ENCODE measurements at places on chromosomes 7 and 10.

GRCh38 chr10:110868981-110869380 lies 2.7 kb upstream of the PDCD4 start:
- no peak for DNase-seq

GRCh38 chr10:75779276-75779675 lies 347.9 kb downstream of the LRMDA start:
- DNase-seq = no peak

DNA sequence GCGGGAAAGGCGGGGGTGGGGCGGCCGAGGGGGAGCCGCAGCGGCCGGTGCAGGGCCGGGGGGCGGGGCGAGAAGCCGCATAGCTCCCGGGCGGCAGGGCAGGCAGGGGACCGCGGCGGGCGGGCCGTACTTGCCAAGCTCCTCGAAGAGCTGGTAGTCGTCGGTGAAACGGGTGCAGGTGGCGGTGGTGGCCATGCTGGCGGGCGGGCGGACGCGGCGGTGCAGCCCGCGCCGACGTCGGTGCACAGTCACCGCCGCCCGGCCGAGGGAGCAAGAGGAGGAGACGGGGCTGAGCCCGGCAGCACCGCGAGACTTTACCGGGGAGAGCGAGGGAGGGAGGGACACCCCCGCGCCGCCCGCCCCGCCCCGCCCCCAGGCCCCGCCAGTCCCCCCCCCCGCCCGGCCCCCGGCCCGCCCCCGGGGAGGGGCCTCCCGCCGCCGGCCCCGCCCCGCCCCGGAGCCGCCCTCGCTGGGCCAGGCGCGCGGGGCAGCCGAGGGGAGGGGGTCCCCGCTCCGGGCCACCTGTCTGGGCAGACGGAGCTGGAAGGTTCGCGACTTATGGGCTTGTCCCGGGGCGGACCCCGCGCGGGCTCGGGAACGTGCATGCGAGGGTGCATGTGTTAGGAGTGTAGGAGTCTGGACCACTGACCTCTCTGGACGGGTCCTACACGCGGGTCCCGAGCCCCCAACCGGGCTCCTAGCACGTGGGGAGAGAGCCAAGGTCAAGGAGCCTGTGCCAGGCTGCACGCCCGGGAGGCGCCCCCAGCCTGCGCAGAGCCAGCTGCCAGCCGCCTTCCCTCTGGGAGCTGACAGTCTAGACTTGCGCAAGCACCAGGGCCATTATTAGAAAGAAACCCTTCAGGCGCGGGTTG lies at the start of gene CAMK2G:
Gene CAMK2G (minus strand): TSS at position 289 of the 872 bp plus-strand sequence. CDS start 94 bp downstream, at position 195.
- peak; percentile 79 for DNase-seq

DNA sequence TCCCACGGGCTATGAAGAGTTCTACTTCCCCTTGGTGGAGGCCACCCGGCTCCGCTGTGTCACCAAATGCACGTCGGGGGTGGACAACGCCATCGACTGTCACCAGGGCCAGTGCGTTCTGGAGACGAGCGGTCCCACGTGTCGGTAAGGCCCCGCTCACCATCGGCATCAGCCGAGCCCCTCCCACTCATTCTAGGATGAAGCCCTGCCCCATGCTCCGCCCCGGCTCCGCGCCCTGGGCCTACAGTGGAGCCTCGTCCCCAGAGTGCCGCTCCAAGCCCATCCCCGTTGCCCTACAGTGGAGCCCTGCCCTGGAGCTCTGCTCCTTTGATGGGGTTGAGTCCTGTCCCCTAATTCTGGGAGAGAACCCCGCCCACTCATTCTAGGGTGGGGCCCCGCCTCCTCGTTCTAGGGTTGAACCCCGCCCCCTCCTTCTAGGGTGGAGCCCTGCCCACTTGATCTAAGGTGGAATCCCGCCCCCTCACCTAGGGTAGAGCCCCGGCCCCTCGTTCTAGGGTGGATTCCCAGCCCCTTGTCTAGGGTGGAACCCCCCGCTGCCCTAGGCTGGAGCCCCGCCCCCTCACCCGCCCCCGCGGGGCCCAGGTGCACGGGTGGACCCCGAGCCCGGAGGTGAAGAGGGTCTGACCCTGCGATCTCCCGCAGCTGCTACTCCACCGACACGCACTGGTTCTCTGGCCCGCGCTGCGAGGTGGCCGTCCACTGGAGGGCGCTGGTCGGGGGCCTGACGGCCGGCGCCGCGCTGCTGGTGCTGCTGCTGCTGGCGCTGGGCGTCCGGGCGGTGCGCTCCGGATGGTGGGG lies 3.4 kb upstream of the MUC12 start:
- peak; percentile 45 for DNase-seq

- DNase-seq = no peak
Measured at GRCh38 chr7:131388126-131388525, 60.5 kb downstream of the MKLN1 start.

DNA sequence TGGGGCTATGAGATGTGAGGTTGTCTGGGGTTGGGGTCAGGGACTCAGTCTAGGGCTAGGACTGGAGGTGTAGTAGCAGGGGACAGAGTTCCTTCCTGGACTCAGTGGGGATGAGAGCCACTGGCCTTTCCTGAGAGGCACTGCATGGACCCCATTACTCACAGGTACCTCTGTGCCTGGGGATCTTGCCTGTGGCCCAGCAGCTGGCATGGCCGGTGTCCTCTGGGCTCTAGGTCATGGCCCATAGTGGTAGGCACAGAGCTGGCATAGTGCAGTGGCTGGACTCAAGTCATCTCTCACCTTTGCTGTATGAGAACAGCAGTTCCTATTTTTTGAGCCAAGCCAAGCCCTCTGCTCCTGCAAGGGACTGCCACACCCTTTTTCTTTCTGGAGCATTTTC lies 51.9 kb downstream of the NEURL1 start:
- no peak for DNase-seq

DNA sequence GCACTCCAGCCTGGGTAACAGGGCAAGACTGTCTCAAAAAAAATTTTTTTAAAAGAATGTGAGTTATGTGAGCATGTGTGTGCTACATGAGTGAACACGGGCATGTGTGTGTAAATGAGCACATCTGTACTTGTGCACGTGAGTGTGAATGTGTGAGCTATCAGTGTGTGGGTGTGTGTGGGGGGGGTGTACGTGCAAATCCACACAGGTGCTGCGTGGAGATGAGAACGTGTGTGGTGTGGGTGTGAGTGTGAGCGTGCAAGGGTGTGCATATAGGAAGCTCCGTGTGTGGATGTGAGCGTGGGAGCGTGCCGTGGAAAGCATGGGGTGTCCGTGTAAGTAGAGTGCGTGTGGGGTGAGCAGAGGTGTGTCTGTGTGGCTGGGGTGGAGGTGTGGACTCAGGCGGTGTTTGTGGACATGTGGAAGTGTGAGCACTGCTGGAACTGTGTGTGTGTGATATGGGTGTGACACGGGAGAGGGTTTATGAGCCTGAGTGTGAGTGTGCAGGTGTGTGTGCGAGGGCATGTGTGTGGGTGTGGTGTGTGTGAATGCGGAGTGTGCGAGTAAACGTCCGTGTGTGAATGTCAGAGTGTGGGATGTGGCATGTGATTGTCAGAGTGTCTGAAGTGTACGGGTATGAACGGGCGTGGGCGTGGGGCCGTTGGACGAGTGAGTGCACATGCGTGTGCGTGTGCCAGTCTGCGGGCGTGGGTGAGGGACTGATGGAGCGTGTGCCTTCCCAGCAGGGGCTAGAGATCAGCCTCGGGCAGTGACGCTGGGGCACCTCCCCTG lies 45.9 kb upstream of the TNRC18 start:
- DNase-seq = no peak

GRCh38 chr7:47066976-47067614 lies 514.8 kb downstream of the TNS3 start:
- no peak for DNase-seq

DNA sequence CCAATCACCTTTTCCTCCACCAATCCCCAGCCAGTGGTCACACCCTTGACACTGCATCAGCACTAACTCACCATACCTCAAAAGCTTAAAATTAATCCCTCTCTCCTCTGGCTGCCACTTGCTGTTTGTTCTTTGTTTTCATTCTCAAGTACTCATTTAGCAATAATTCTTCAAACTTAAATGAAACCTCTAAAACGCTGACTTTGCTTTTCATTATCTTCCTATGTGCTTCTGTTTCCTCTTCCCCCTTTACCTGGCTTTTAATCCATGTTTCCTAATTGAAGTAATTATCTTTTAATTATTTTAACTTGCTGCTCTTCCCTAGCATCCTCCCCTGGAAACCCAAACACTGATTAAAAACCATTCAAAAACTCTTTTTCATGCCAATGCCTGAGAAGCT lies 348.9 kb upstream of the MEOX2 start:
- no peak for DNase-seq

GRCh38 chr7:74627661-74628411 lies 29.7 kb upstream of the GTF2I start:
- DNase-seq = no peak

DNA sequence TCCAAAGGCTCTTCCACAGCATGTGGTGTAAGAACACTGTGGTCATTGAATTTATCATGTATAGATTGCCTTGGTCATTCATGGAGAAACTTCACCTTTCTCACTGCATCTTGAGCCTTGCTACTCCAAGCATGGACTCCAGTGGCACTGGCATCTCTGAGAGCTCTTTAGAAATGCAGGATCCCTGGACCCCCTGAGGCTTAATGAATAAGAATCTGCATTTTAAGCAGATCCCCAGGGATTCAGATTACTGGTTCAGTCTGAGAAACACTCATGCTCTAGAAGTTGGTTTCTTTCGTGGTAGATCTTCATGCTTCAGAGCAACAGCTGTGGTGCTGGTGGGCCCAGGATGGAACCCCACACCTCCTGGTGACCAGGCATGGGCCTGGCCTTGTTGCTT lies 63.2 kb downstream of the CFAP58 start:
- DNase-seq = no peak

DNA sequence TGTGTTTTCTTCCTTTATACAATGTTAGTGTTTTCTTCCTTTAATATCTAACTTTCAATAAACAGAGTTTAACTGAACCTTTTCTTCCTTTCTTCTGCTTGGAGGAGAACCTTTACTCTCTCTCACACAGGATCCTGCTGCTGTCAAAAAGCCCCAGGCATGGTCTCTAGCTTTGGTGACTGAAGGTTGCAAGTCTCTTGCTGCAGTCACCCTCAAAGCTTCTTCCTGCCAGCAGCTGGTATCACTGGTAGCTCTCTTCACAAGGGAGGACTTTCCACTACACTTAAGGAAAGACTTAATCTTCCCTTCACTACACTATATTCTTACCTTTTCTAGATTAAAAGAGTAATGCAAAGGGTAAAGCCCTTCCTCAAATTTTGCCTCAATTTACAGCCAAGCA lies 153.4 kb downstream of the SGMS1 start:
- DNase-seq = no peak

GRCh38 chr10:16822726-16823360 lies 5.6 kb upstream of the RSU1 start:
- no peak for DNase-seq

DNA sequence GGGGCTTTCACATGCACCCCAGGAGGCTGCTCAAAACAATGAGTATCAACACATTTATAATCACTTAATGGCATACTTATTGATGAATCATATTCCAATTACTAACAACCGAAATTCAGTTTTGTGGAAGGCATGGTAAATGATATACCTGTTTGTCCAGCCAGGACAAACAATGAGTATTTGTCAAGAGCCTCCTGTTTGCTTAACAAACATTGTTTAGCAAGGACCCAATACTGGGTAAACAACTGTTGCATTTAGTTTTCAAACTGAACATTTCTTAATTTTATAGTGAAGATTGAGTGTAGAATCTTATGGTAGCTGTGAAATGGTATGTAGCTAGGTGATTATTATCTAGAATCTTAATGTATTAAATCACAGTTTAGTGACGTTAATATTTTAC lies 473.7 kb downstream of the ATRNL1 start:
- DNase-seq = no peak

GRCh38 chr7:8068892-8069686 lies 100.5 kb downstream of the GLCCI1 start:
- DNase-seq = no peak

DNA sequence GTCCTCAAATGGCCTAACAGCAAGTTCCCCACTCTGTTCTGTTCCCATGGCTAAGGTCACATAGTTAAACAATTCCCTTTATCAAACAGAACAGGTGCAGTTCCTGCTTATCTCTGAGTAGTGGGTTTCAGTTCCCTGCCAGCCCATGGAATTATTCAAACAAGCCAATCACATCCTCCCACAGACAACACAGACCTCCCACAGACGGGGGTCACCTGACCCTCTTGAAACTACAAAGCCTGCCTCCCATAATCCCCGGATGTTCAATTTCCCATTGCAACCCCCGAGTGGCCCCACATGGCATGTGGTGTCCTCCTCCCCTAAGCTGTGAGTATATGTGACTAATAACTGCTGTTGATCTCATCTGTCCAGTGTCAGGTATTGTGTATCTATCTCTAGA lies 64.1 kb downstream of the TMEM168 start:
- DNase-seq = no peak

GRCh38 chr7:48088559-48089045 lies 463 bp upstream of the UPP1 start:
- no peak for DNase-seq

GRCh38 chr10:70500368-70500767 lies 21.8 kb downstream of the PALD1 start:
- DNase-seq = no peak

GRCh38 chr10:124709861-124710260 lies 34.3 kb downstream of the FAM53B start:
- peak; percentile 69 for DNase-seq

- no peak for DNase-seq
Measured at GRCh38 chr7:95881597-95881996, 109.2 kb downstream of the DYNC1I1 start.

DNA sequence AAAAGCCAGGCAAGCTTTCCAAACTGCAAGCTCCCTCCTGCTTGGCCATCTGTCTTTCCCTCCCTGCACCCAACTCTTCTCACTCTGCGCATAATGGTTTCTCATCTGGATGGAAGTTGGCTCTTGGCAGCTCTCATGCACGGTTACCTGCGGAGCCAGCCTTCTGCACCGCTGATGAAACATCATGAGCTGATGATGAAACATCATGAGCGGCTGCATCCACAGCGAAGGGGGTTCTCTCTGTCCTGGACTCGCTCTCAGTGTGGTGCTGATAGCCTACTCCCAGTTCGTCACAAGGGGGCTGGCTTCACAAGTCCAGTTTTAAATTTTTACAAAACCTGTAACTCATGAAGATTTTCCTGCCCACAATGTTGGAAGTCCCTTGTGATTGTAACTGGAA lies 457.5 kb downstream of the ACTR3B start:
- no peak for DNase-seq

- peak; percentile 80 for DNase-seq
Measured at GRCh38 chr7:151008511-151009323, 15.6 kb downstream of the ATG9B start.

- DNase-seq = no peak
Measured at GRCh38 chr7:108603656-108604306, 34.1 kb downstream of the DNAJB9 start.

GRCh38 chr7:27162561-27163287 lies 2.6 kb downstream of the HOXA9 start:
- no peak for DNase-seq

DNA sequence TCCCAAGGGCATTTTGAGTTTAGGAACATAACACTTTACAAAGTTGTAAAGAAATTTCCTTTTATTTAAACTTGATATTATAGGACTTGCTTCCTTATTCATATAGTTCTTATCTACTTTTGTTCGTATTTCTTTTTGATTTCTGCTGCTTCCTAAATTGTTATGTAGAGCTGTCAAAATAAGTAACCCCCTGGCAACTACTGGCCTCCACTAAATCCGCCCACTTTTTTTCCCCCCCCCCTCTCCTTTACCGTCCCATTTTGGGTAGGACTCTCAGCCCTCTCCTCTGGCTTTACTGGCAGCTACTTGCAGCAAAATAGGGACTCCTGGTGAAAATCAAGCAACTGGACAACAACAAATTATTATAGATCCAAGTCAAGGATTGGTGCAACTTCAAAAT lies 1.1 kb downstream of the SP4 start:
- DNase-seq = no peak
